ENCODE measurements at places on chromosomes 12 and 14.

- no peak for DNase-seq
These were observed 8.5 kb upstream of the ARMH4 start for GRCh38 chr14:58160561-58160960.

GRCh38 chr12:109999983-110000505 is 814 bp downstream of the ANKRD13A start:
- DNase-seq, result peak; percentile 44

- DNase-seq, result no peak
These were observed 3.1 kb upstream of the ARHGEF25 start for GRCh38 chr12:57607958-57608663.

- DNase-seq, result no peak
These were observed 29.8 kb downstream of the LRRK2 start for GRCh38 chr12:40254455-40255085.

DNA sequence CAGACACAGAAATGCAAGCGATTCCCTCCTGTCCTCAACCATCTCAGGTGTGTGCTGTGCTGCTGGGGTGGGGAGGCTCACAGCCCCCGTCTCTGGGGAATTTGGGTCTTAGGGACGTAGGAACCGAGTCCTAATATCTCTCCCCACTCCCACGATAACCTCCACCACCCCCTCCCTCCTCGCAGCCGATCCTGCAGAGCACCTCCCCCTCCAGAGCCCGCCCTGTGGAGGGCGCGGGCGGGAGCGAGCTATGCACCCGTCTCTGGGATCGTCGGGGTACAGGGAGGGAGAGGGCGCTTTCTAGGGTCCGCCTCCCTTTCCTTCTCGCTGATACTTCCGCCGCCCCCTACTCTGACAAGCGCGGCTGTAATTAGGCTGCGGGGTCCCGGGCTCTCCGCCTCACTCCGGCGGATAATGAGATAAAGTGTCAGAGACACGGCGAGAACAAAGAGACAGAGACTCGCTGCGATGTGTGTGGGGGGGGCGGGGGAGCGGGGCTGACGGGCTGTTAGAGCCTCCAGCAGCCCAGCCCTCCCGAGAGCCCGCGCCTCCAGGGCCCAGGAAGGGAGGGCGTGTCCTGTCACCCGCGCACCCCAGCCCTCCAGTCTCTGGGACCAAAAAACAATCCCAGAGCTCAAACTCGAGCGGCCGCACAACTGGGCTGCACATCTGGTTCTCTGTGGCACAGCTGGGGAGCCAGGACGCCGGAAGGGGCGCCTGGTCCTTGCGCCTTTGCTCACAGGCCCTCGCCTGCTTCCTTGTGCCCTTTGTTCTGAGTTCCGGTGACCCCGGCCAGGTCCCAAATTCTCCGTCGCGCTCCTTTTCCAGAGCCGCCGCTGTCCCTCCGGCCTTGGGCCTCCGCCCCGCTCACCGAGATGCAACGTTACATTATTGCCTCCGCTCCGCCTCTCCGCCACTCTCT is 8.7 kb downstream of the SHMT2 start:
- DNase-seq, result no peak

GRCh38 chr14:38297681-38298080 is 41.8 kb upstream of the CLEC14A start:
- DNase-seq, result no peak

DNA sequence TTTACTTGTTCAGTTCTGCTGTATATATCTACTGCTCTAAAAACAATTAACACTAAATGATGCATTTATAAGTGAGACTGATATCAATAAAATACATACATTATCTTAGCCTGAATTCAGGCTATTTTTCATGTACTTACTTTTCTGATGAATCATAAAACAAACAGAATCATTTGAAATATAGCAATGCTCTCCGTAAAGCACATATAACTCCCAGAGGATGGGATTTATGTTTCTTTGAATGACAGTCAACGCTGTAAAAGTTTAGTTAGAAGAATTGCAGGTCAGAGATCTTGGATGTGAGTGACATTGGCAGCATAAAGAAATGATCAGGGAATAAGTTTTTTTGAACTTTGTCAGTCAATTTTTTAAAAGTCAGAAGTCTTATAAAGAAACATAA is 740.2 kb upstream of the NOVA1 start:
- no peak for DNase-seq

DNA sequence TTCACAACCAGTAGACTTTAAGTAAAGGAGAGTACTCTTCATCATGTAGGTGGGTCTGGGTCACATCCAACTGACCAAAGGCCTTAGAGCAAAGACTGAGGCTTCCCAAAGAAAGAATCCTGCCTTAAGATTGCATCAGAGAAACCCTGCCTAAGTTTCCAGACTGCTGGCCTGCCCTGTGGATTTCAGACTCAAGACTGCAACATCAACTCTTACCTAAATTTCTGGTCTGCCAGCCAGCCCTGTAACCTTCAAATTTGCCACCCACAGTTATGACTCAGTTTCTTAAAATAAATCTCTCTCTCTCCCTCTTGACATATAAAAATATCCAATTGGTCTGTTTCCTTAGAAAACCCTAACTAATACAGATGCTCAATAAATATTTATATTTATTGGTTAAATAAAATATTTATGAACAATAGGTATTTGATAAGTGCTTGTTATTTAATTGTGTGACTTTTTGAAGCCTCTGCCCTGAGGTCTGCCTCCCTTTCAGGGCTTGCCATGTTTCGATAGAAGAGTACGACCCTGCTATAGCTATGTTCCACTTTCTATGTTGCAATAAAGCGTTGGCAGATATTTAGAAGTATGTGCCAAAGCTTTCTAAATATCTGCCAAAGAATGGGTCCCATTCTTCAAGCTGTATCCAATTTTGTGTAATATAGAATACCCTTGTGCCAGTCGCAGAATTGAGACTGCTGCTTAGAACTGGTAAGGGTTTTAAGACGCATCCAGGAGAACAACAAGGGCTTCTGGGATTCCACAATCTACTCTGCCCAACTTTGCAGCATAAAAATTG is 65.7 kb downstream of the TMEM30B start:
- no peak for DNase-seq

DNA sequence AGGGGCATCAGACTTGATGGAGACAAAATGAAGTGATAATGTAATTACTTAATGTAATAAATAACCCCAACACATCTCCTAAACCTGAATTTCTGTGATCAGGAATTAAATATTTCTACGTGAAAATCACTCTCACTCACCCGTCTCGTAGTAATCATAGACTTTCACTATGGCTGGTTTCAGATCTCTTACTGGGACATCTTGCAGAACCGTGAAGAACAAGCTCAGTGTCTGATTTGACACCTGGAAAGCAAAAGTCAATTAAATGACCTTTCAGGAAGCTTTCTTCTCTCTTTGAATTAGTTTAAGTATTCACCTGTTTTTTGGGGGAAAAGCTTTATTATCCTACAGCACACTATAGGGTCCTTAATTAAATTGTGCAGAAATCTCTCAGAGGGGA is 47.1 kb downstream of the A2M start:
- no peak for DNase-seq

- peak; percentile 22 for DNase-seq
These were observed 145.4 kb downstream of the RPAP3 start for GRCh38 chr12:47560415-47560814.

GRCh38 chr12:89040146-89040964 is 311.9 kb downstream of the DUSP6 start:
- peak; percentile 88 for DNase-seq

DNA sequence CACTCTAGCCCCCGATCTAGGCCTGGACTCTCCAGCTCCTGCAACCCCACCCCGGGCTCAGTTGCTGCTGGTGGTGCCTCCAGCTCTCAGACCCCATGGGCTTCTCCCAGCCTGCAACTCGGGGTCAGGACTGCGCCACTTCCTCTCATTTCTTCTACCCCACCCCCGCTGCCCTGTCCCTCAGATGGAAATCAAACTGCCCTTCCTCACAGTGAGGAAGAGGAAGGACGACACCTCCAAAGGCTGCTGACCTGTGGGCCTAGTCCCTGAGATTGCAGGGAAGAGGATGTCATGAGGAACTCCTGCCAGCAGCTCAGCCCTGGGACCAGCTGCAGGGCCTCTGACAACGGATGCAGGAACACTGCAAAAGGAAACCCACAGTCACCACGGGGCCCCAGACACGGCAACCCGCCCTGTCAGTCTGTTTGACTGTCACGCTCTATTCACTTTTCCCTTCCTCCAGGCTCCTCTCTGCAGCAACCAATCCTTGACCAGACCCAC is 29.3 kb upstream of the PNMA1 start:
- DNase-seq, result peak; percentile 94

GRCh38 chr12:96193725-96194575 is at the start of gene ELK3:
Gene ELK3 (plus strand): TSS chr12:96194375.
- DNase-seq, result peak; percentile 78

GRCh38 chr12:78441737-78442453 is 422.7 kb upstream of the SYT1 start:
- no peak for DNase-seq

GRCh38 chr14:23344481-23344880 is 8.2 kb downstream of the SLC22A17 start:
- DNase-seq, result no peak

GRCh38 chr12:122501489-122501989 is 807 bp upstream of the ZCCHC8 start:
- DNase-seq, result peak; percentile 25

- DNase-seq, result no peak
These were observed 41.7 kb downstream of the NPAS3 start for GRCh38 chr14:32980178-32980901.

GRCh38 chr14:32764131-32764530 is 174.5 kb upstream of the NPAS3 start:
- no peak for DNase-seq

DNA sequence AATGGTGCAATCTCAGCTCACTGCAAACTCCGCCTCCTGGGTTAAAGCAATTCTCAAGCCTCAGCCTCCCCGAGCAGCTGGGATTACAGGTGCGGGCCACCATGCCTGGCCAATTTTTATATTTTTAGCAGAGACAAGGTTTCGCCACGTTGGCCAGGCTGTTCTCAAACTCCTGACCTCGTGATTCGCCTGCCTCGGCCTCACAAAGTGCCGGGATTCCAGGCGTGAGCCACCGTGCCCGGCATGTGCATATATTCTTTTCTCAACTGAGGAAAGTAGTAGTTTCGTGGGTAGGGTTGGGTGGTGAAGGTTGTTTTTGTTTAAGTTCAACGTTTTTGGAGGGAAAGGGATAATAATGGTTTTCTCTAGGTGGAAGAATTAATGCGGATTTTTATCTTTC is 94.2 kb upstream of the CEP83 start:
- DNase-seq, result no peak

GRCh38 chr14:87767567-87767901 is 225.4 kb downstream of the GALC start:
- DNase-seq, result no peak

GRCh38 chr12:15001733-15002382 is 29.0 kb downstream of the PDE6H start:
- no peak for DNase-seq

GRCh38 chr12:71768900-71769299 is 14.2 kb downstream of the RAB21 start:
- DNase-seq, result no peak

- no peak for DNase-seq
These were observed 62.2 kb downstream of the KIF26A start for GRCh38 chr14:104200591-104200990.

DNA sequence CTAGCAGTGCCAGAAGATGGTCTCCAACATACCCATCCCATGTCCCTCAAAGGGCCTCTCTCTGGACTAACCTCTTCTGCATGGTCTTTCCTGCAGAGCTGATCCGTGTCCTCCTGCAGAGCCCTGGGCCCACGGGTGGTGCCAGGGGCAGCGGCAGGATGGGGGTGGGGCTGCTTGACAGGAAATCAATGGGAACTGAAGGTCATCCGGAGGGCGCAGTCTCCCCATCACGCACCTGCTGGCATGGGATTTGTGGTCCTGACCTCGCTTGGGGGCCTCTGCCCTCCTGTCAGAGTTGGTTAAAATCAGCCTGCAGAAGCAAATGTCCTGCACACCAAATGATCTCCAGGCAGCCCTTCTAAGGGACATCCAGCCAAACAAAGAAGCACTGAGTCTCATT is 110.2 kb downstream of the DPF3 start:
- no peak for DNase-seq

GRCh38 chr14:33792720-33793368 is 158.0 kb downstream of the EGLN3 start:
- peak; percentile 86 for DNase-seq

- DNase-seq, result no peak
These were observed 174.8 kb downstream of the APAF1 start for GRCh38 chr12:98819821-98820404.

DNA sequence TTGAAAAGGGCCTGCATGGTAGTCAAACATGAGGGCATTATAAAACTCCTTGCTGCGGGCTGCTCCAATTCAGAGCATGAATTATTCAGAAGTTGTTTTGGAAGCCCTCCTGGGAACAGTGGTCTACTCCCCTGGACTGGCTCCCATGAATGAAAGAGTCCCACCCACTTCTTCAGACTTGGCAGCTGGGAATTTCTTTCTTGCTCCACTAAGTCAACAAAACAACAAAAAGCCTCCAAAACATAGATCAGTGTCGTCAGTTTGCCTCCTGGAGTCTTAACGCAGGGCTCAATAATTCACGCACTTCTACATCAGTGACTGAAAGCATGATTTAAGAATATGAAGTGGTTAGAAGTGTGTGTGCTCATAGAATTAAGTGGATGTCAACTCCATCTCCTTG is 37.9 kb downstream of the AKAP6 start:
- DNase-seq, result no peak

DNA sequence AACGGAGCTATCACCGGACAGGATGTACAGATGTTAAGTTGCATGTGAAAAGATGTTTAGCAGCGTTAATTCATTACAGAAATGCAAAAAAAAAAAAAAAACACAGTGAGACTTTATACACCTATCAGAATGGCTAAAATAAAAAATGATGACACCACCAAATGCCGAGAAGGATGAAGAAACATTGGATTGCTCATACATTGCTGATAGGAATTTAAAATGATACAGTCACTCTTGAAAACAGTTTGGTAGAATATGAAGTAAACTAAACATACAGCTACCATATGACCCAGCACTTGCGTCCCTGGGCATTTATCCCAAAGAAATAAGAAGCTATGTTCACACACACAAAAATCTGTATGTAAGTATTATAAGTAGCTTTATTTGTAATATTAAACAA is 574.1 kb downstream of the SLC16A7 start:
- DNase-seq, result no peak

GRCh38 chr14:106507354-106507753 is 981.0 kb downstream of the TMEM121 start:
- DNase-seq, result no peak

DNA sequence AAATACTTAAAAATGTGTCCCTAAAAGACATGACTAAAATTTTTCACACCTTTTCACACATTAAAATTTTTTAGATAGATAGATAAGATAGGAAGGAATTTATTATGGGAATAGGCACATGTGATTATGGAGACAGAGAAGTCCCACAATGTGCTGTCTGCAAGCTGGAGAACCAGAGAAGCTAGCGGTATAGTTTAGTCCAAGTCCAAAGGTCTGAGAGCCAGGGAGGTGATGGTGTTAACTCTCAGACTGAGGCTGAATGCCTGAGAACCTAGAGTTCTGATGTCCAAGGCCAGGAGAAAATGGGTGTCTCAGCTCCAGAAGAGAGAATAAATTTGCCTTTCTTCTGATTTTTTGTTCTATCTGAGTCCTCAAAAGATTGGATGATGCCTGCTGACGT is 65.7 kb downstream of the POLR3B start:
- no peak for DNase-seq

GRCh38 chr12:2737656-2738241 is 57.0 kb upstream of the FKBP4 start:
- no peak for DNase-seq

GRCh38 chr12:48954841-48955501 is 2.3 kb downstream of the ARF3 start:
- peak; percentile 84 for DNase-seq

GRCh38 chr12:110776410-110776809 is 33.7 kb upstream of the PPP1CC start:
- DNase-seq, result no peak

- no peak for DNase-seq
These were observed 405.9 kb downstream of the TMTC2 start for GRCh38 chr12:83092606-83093005.
